ENCODE measurements at places on chromosomes 3 and 15. TPM values are rescaled to one million over a fixed set of nuclear protein-coding genes. Genes with fewer than 3 reads are reported as not detected.

ANKRD34C gene
- total RNA-seq: not detected

GOLGA6L10 gene
- total RNA-seq: 4.3 TPM

TIMP4 gene
- 16.5 TPM for total RNA-seq

UCN2 gene
- 1.5 TPM for total RNA-seq

TFG gene
- 86.9 TPM for total RNA-seq

KNG1 gene
- total RNA-seq: not detected

BNC1 gene
- 1.1 TPM for total RNA-seq

SHF gene
- total RNA-seq: 7.9 TPM
